ENCODE measurements at places on chromosomes 3 and 15.

GRCh38 chr15:94265009-94265408 is 33.6 kb downstream of the MCTP2 start:
- no peak for DNase-seq

GRCh38 chr3:124467980-124468902 is 262.0 kb upstream of the UMPS start:
- no peak for DNase-seq

- DNase-seq: no peak
Measured at GRCh38 chr3:161401389-161401788, 30.1 kb upstream of the SPTSSB start.

GRCh38 chr3:67329358-67329757 is 325.1 kb downstream of the SUCLG2 start:
- no peak for DNase-seq

GRCh38 chr15:78347586-78348543 is 7.7 kb downstream of the CRABP1 start:
- DNase-seq: no peak

GRCh38 chr3:58102976-58103451 is 94.8 kb downstream of the FLNB start:
- DNase-seq: no peak

- DNase-seq: no peak
Measured at GRCh38 chr3:138220788-138221187, 33.7 kb downstream of the ARMC8 start.

DNA sequence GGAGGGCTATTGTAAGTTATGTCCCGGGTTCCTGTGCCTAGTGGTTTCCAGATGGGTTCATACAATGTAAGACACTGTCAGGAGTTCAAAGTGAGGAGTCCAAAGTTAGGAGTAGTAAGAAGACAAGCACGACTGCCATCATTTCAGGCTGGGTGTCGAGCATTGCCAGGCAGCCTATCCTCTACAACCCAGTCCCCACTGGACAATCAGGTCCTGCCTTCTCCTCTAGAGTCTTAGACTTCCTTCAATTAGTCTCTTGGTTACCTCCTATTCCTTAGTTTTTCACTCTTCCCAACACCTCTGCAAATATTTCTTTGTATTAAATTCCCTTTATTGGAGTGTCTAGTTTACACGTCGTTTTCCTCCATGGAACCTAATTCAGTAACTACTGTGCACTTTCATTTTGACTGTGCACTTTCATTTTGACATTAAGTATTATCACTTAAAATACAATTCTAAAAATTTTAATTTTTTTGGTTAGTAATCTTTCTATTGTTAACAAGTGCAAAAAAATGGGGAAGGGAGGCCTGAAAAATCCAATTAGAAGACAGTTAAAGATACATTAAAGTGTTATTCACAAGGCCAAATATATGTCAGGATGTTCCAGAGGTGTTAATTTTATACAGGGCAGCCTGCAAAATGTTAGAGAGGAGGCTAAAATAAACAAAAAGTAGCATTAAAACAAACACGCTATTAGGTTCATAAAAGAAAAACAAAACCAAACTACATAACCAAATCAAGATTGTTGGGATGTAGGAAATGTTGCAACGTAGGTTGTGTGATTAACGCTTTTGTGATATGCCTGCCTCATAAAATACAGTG is 155.3 kb downstream of the TBL1XR1 start:
- no peak for DNase-seq

GRCh38 chr15:78073046-78073787 is 4.3 kb downstream of the TBC1D2B start:
- no peak for DNase-seq

Data from stimulated activated CD4-positive, alpha-beta T cell treated with anti-CD3 and anti-CD28 coated beads, Interleukin-15, amount 100 ng/mL, for 1 hour (primary cell).